ENCODE measurements at places on chromosomes 2 and 18.

- no peaks in the 10 kb centered on the region for H3K36me3 ChIP-seq
- H3K4me1 ChIP-seq, result no peaks in the 10 kb centered on the region
- no peak for DNase-seq
- H3K27me3 ChIP-seq, result no peaks in the 10 kb centered on the region
- H3K27ac ChIP-seq, result no peak overlapping the region
Observed at GRCh38 chr2:165369131-165369897, 100.2 kb upstream of the CSRNP3 start.

DNA sequence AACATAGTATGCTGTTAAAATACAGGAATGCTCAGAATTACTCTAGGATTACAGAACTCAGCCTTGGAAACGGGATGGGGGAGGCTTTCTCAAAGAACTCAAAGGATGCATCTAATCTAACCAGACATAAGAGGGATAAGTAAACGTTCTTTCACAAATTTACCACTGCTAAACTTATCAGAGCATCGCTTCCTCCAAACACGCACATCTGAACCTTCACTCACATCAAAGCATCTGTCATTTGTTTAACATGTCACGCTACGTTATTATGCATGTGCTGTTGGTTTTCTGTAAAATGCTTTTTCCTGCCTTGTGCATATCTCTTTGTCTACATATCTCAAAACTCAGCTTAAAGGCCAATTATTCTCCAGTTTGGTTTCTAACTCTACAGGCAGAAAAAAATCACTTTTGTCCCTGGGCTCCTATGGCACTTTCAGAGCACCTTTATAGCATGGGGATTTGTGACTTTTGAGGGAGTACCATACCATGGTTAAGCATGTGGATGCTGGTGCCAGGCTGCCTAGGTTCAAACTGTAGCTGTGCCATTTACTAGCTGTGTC is 106.7 kb upstream of the FSHR start:
- DNase-seq, result no peak
- H3K4me3 ChIP-seq, result no peak overlapping the region
- H3K27ac ChIP-seq, result no peak overlapping the region
- H3K27me3 ChIP-seq, result no peaks in the 10 kb centered on the region
- no peaks in the 10 kb centered on the region for H3K36me3 ChIP-seq

DNA sequence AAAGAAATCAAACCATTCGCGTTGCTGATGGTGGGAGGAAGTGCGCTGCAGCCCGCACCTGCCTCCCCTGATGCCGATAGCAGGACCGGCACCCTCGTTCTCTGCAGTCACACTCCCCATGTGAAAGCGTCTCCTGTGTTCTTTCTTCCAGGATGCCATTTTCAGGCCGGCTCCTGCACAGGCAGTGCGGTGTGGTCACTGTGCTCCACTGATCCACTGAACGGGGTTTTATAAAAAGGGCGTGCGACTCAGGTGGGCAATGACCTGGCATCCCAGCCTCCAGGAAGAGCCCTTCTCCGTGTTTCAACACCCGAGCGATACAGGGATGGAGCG is 88.3 kb upstream of the SNTG2 start:
- H3K36me3 ChIP-seq, result no peaks in the 10 kb centered on the region
- H3K4me1 ChIP-seq, result no peaks in the 10 kb centered on the region
- H3K27me3 ChIP-seq, result peaks cover 2% of the 10 kb centered on the region
- DNase-seq, result no peak

DNA sequence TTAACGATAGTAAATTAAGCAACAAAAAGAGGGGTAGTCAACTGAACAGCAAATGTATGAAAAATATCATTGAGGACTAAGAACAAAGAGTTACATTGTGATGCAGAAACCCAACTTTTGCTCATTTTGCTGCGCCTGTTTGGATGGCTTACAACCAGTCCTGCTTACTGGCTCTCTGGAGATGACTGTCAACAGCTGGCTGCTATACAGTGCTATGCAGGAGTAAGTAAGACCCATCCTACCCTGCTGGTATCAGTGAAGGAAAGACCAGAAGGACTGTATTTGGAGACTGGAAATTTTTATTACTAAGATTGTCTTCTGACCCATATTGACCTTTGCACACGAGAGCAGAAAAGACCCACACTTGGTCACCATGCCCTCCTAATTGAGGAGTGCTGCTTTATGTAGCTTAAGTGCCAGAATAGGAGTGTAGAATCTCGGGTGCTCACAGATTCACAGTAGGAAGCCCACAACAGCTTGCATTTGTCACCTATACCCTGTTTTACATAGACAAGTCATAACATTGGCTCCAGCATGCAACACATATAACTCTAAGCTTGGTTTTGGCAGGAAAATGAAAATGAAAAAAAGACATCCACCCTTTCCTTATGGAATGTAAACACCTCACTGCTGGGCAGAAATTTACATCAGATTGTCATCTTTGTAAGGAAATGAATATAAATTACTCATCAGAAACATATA is 1915.0 kb upstream of the CELF4 start:
- H3K27me3 ChIP-seq, result no peaks in the 10 kb centered on the region
- H3K4me3 ChIP-seq, result no peak overlapping the region
- H3K4me1 ChIP-seq, result no peaks in the 10 kb centered on the region
- no peak overlapping the region for H3K27ac ChIP-seq
- DNase-seq, result no peak

GRCh38 chr2:216346781-216347180 is 25.5 kb downstream of the MARCHF4 start:
- no peaks in the 10 kb centered on the region for H3K27me3 ChIP-seq
- no peak overlapping the region for H3K4me3 ChIP-seq
- H3K36me3 ChIP-seq, result no peaks in the 10 kb centered on the region
- DNase-seq, result peak; percentile 97
- H3K27ac ChIP-seq, result peak overlapping the region; percentile 34

GRCh38 chr2:30272286-30272685 is 41.0 kb downstream of the LBH start:
- DNase-seq, result no peak
- no peaks in the 10 kb centered on the region for H3K27me3 ChIP-seq
- no peak overlapping the region for H3K4me3 ChIP-seq
- H3K27ac ChIP-seq, result no peak overlapping the region
- H3K36me3 ChIP-seq, result no peaks in the 10 kb centered on the region

DNA sequence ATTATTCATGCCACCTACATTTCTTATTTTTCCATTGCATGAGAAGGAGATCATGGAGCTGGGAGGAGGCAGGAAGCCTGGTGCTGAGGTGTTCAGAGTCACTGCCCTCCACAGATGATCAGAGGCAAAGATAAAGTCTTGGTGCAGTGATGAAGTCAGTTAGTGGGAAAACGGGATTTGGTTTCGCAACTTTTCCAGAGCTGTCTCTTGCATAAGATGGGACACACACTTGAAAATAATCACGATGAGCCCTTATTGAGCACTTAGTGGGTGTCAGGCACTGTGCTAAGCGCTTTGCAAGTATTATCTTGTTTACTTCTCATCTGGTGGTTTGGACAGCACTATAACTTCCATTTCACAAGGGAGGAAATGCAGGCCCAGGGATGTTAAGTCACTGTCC is 222.1 kb upstream of the SMAD2 start:
- no peak overlapping the region for H3K4me3 ChIP-seq
- H3K27ac ChIP-seq, result no peak overlapping the region
- no peak for DNase-seq
- no peaks in the 10 kb centered on the region for H3K4me1 ChIP-seq

DNA sequence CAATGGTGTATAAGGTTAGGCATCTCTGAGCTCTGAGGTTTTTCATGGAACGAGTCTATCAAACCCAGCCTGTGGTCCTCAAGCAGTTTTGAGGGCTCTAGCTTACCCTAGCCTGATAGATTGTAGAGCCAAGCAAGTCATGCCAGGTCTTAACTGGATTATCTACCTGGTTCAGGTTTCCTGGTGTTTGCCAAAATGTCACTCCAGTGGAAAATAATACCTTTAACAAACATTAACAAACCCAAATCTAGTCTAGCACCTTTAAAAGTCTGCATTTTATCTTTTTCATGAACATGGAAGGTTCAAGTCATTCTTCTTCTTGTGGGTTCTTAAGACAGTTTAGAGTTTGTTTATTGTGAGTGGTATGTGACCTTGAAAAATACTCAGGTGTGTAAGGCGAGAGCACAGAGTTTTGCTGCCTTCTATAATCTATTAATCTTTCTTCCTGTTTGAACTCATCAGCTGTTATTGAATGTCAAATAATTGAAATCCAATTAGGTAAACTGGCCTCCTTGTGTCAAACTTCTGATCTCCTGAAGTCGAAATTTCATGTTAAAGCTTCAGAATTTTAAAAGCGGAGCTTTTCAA is 13.4 kb upstream of the ADGRF3 start:
- H3K4me3 ChIP-seq, result no peak overlapping the region
- H3K27me3 ChIP-seq, result no peaks in the 10 kb centered on the region
- DNase-seq, result peak; percentile 13
- H3K27ac ChIP-seq, result no peak overlapping the region
